Suppressor macrophage treated with lipopolysaccharide for 1 hour (primary cell): ENCODE measurements at places on chromosomes 2 and 18.

DNA sequence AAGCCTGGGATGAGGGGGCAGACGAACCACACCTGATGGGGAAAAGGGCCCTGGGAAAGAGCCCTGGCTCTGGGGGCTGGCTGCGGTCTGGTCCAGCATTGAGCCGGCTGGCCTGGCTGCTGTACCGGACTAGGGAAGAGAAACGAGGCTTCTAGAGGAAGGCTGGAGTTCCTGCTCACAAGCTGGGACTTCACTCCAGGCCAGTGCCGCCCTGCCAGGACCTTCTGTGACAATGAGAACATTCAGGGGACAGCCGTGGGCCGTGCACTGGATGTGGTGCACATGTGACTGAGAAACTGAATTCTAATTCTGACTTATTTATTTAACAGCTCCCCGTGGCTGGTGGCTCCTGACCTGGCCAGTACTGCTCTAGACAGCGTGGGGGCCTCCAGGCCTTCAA lies 269.3 kb downstream of the HDAC4 start:
- DNase-seq: no peak

DNA sequence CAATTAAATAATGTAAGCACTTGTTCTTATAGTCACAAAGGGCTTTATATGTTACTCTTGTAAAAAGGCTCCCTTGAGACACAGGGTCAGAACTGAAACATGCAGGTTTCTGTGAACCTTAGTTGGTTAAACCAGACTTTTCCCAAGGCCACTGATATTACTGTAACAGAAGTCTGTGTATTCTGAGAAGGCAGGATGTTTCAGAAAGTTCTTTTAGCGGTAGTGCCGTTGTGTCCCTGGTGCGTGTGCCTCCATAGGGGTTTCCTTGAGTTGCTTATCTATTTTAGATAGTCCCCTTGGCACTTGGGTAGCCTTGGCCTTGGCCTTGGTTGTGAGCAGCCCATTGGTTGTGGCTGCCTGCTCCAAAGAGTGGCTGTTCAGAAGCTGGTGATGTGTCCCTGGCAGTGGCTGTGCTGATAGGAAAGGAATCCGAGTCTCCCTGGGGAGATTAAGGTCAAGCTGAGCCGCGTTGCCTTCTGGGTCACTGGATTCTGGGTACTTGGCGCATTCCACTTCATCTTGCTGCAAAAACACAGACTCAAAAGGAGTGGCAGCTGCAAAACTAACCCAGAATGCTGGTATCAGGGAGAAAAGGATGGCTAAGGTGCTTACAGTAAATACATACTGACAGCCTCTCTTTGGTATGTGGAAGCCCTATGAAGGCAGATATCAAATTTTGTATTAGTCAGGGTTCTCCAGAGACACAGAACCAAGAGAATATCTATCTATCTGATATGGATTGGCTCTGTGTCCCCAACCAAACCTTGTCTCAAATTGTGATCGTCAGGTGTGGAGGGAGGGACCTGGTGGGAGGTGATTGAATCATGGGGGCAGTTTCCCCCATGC lies 69.7 kb downstream of the FHOD3 start:
- no peak for DNase-seq

GRCh38 chr2:177326591-177326990 lies 62.1 kb upstream of the NFE2L2 start:
- no peak for DNase-seq

- no peak for DNase-seq
Observed at GRCh38 chr2:127122361-127123027, 15.5 kb upstream of the BIN1 start.

DNA sequence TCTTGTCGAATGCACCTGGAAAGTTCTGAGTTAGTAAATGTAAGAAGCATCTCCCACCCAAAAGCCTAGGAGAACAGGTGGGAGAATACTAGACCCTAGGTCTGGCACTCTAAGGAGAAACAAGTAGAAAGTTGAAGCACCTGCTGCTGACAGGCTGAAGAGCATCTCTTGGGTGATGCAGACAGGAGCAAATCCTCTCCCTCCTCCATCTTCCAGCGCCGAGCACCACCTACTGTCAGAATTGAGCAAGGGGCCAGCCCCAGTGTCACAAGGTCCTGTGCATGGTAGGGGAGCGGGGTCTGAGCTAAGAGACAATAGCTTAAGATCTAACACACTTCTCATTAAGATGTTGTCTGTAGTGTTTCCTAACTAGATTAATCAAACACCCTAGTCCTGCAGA lies 52.9 kb downstream of the HK2 start:
- no peak for DNase-seq

- DNase-seq: peak; percentile 65
Observed at GRCh38 chr2:199458806-199459285, 1.1 kb upstream of the SATB2 start.

GRCh38 chr2:98607741-98608115 lies 584 bp downstream of the COA5 start:
- DNase-seq: no peak

GRCh38 chr18:14925281-14925709 lies 177.3 kb downstream of the ANKRD30B start:
- no peak for DNase-seq

GRCh38 chr2:98771721-98772524 lies 41.0 kb upstream of the MGAT4A start:
- DNase-seq: peak; percentile 59

GRCh38 chr18:10459587-10459986 lies 5.2 kb downstream of the APCDD1 start:
- no peak for DNase-seq

- no peak for DNase-seq
Observed at GRCh38 chr2:169172914-169173313, 103.6 kb downstream of the DHRS9 start.

DNA sequence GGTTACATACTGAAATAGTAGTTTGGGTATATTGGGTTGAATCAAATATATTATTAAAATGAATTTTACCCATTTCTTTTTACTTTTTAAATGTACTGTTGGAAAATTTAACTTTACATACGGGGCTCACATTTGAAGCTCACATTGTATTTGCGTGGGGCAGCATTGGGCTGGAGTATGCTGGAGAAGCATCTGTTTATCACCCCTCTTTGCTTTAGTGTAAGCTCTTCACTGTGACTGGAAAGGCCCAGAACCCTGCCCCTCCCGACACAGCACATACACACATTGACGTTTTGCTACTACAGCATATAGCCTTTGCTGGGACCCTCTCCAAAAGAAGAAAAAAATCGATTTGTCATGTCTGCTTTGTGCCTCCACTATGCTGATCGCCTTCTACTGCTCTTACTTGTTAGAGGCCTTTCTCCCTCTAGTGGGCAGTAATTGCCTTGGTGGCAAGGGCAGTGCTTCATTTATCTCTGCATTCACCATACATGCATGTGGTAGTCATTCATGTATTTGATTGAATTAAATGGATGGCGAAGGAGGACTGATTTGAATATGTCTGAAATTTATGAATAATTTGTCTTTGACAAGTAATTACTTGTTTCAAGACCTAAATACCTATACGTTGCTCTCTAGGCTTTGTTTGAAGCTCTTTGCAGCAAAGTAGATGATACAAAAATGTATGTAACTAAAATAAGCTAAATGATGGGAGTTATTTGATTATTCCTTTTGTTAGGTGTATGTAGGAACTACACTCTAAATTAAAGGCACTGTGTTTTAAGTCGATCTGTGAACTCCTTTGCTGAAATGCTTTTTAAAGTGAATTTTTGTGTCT lies 37.4 kb downstream of the VAPA start:
- peak; percentile 56 for DNase-seq

DNA sequence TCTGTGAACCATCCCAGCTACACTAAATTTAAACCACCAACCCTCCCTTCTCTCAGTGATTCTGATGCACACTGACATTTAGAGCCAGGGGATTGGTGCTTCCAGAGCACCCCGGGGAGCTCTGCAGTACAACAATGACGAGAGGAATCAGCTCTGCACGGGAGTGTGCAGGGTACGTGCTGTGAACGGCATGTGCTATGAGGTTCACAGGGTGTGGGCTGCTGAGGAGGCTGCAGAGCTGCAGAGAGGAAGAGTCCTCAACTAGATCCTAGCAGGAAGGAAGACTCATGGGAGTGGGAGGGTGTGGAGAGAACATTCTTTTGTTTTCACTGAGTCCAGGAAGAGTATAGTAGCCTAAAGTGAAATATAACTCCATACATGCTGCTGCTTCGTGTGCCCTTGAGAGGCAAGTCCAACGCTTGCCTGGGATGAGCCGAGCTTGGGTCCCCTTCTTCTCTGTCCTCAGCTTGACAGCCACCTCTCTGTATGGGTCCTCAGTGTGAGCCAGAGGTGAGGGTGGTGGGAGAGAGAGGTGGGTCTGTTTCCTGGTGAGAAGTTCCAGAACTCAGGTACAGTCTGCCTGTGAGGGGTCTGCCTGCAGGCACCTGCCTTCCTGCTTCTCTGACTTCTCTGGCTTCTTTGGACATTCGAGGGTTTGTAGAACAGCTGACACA lies 118.8 kb downstream of the CTIF start:
- no peak for DNase-seq

GRCh38 chr18:52700816-52701215 lies 360.8 kb downstream of the DCC start:
- no peak for DNase-seq

DNA sequence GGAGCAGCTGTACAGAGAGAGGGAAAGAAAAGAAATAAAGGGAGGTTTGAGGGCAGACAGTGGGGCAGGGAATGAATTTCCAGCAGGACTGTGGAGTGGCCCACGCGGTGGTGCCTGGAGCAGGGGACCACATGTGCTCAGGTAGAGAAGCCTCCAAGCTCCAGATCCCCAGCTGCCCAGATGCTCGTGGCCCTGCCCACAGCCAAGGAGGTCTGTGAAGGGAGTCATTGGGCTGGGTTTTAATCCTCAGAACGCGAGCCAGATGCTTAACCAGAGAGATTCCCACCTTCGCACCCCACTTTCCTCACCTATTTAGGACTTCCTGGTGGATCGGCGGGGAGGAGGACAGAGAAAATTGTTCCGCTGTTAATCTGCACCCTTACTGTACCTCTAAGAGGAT lies 369.4 kb downstream of the PARD3B start:
- no peak for DNase-seq

DNA sequence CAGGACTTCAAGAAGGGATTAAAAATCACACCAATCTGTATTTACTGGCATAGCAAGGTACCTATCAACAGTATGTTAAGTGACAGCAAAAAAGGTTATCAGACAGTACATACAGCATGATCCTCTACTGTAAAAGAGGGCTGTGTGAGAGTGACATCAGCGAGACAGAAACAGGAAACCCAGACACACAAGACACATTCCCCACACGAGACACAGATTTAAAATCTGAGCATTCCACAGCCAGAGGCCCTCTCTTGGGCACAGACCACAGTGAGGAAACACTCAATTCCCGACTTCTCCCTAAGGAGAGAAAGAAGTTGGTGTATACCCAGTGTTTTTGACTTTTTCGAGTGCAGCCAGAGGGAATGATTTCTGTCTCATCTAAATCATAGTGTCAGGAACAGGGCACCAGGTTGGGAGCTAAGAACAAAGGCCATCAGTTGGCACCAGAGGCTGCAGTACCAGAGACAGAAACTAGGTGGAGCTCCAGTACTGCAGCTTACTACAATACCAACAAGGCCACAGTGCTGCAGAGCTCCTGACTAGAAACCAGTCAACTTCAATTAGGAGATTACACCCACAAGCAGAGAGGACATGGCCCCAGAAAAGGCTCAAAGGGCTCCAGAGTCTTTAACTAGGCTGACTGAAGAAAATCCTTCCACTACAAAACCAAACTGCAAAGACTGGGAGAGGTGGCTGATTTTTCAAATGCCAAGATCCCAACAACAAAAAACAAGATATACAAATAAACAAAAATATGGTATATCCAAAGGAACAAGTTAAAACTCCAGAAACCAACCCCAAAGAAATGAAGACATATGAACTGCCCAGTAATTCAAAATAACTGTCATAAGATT lies 41.0 kb downstream of the UNC50 start:
- DNase-seq: peak; percentile 82

GRCh38 chr2:30679426-30680088 lies 127.7 kb downstream of the CAPN13 start:
- no peak for DNase-seq

DNA sequence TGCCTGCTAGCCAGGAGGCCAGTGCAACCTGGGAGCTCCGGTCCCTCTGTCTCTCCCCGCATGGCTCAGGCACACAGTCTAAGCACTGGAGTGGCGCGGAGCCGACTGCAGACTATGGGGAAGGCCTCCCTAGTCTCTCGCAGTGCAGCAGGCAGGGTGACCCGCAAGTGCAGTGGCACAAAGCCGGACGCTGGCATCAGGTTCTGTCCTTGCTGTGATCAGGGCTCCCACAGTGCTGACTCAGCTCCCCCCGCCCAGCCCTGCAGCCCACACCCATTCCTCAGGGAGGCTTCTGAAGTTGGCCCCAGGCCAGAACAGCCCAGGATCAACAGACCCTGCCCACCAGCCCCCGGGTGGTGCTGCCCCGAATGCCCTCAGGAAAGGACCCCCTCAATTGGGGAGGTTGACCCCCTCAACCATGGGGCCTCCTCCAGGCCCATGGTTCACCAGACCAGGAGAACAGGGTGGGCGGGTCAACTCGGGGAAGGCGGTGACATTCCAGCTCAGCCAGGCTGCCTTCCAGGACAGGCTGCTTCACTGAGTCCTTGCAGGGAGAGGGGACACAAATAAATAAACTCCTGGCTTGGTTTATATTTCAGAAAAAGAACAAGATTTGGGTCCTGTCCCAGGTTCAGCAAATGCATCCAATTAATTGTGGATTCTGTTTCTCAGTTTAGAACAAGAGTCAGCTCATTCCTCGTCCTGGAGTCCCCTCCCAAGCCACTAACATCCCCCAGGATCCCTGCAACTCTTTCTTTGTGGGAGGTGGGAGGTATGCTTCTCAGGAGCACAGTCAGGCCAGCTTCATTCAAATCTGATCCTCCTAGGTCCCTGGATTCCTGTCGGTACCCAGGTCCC lies 12.2 kb downstream of the BIN1 start:
- no peak for DNase-seq

DNA sequence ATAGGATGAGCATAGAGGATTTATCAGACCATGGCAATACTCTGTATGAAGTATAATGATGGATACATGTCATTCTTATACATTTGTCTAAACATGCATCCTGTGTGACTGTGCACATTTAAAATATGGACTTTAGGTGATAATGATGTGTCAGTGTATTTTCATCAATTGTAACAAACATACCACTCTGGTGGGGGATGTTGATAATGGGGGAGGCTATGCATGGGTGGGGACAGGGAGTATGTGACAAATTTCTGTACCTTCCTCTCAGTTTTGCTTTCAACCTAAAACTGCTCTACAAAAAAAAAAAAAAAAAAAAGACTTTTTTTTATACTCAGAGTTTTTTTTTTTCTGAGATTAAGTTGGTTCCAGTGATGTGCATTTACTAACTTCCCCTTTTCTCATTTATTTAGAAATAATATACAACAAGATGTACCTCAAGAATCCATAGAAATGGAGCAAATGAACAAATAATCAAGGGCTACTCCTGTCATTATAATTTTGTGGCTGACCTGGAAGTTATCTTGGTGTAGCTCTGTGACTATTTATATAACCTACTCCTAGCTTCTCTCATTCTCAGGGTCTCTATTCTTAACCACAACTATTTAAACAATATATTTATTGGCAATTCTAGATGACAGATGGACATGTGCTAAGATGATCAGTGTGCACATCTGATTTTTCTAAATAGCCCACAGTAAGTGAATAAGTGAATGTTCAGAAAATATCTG lies 108.9 kb upstream of the ITGA4 start:
- DNase-seq: no peak
